B cell (primary cell): ENCODE measurements at places on chromosomes 1 and 21.

DNA sequence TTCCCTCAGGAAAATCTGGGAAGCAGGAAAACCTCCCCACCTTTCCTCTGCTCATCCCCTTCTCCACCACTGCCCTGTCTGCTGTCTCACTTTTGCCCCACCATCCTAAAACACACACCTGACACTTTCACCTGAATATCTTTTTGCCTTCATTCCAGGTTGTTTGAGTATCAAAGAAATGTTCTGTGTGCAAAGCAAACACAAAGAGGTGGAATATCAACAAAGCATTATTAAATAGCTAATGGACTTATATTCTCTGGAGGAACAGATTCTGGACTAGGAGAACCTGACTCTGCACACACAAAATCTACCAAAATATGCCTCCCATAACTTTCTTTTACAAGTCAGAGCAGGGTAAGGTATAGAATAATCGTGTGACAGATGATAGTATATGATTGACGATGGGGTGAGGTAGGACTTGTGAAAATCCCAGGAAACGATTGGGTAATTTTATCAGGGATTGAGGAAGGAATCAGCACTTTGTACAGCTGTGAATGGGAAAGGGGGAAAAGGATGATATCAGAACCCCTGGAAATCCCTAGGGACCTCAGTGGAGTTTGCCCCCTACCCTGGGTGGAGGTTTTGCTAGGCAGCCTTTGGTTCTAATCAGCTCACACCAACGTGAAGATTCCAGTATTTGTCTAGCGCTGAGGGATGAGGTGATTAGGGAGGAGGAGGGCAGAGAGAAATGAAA is 87.7 kb downstream of the PROX1 start:
- DNase-seq: no peak

DNA sequence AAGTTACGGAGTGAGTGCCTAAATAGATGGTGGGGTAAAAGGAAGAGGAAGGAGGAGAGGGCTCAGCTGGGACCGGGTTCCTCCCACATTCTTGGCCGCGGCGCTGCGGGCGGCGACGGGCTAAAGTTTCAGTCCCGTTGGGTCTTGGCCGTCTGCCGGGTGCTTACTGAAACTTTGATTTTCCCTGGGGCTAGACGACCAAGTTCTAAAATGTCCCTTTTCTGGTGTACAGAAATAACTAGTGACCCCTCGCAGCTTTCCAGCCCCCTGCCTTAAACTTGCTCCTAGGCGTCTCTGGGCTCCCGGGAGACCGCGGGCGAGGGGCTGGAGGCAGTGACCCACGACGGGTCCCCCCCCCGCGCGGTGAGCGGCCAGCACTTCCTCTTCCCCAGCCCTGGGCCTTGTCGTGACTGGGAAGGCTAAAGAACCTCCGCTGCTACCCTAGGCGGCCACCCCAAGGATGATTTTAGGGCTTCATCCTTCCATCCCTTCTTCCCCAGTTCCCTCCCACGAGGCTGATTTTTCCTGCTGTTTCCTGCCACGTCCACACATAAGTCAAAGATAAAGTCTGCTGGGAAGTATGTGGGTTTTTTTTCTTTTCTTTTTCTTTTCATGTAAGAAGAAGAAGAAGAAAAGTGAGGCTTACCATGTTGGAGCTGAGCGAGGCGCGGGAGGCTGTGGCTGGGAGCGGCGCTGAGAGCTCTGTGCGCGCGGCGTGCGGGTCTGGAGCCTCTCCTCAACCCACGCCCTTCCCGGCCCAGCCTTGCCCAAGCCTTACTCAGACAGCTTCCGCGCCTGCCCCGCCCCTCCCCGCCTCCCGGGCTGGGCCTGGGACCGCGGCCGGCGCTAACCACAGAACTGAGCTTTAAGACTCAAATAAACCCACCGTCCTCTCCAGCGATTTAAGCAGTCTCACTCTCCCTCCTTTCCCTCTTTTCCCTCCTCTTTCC is at the start of gene S100A11:
TSS of gene S100A11 (minus strand) at position 738 of the 950 bp plus-strand sequence. CDS start at position 649, 89 bp downstream.
- DNase-seq: peak; percentile 71

GRCh38 chr21:15592271-15592860 is 137.4 kb upstream of the USP25 start:
- peak; percentile 62 for DNase-seq

DNA sequence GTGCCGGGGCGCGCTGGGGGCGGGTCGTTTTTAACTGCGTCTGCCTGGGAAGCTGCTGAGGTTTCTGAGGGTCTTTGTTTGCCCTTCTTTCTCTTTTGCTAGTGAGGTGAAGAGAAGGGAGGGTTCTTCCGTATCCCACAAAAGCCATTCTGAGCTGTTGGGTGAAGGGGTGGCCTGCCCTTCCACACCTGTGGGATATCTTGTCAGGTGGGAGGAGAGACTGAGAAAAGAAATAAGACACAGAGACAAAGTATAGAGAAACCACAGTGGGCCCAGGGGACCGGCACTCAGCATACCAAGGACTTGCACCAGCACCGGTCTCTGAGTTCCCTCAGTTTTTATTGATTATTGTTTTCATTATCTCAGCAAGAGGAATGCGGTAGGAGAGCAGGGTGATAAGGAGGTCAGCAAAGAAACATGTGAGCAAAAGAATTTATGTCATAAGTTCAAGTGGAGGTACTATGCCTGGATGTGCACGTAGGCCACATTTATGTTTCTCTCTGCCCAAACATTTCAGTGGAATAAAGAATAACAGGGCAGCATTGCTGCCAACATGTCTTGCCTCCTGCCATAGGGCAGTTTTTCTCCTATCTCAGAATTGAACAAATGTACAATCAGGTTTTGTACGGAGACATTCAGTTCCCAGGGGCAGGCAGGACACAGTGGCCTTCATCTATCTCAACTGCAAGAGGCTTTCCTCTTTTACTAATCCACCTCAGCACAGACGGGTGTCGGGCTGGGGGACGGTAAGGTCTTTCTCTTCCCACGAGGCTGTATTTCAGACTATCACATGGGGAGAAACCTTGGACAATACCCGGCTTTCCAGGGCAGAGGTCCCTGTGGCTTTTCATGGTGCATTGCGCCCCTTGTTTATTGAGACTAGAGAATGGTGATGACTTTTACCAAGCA is 972 bp downstream of the PGBD2 start:
- DNase-seq: no peak

DNA sequence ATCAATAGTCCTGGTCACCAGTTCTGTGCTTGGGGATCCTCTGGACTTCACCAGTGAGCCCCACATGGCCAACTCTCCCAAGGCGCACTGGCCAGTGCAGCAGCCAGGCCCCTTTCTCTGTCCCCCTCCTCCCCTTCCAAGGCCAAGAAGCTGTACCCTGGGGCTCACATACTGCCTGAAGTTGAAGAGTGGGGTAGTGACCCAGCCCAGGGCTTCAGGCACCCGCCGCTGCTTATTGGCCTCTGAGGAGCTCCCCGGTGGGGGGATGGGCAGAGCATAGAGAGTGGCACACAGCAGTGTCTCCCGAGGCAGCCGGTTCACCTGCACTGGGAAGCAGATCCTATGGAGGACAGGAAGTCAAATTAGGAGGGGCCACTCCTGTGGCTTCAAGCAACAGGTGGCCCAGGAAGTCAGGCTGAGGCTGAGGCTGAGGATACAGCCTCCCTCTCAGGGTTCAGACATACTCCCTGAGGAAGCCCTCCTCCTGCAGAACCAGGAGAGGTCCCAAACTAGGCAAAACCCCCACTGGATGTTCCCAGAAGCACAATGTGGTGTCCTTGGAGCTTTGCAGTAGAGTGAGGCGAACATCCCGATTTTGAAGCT is 38.2 kb upstream of the PPP1R15B start:
- no peak for DNase-seq

DNA sequence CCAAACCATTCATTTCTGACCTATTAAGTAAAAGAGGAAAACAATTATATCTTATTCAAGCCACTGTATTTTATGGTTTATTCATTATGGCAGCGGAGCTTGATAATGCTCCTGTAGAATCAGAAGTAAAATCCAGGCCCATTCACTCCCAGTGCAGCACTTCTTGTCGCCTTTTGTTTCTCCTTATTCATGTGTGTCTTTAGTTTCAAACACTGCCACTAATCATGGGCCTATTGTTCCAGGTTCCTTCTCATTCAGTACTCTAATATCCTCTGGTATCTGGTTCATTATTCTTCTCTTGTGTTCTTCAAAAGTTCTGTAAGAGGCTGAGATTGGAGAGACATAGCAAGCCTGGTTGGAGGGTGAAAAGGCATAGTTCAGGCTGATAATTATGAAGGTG is 218.3 kb downstream of the LRRIQ3 start:
- no peak for DNase-seq

DNA sequence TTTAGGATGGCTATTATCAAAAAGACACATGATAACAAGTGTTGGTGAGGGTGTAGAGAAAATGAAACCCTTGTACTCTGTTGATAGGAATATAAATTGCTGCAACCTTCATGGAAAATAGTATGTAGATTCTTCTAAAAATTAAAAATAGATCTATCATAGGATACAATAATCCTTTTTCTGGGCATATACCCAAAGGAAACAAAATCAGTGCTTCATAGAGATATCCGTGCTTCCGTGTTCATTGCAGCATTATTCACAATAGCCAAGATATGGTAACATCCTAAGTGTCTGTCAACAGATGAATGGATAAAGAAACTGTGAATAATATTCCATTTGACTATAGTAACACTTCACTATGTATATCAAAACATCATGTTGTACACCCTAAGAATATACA is 106.7 kb downstream of the MIS18A start:
- DNase-seq: no peak

DNA sequence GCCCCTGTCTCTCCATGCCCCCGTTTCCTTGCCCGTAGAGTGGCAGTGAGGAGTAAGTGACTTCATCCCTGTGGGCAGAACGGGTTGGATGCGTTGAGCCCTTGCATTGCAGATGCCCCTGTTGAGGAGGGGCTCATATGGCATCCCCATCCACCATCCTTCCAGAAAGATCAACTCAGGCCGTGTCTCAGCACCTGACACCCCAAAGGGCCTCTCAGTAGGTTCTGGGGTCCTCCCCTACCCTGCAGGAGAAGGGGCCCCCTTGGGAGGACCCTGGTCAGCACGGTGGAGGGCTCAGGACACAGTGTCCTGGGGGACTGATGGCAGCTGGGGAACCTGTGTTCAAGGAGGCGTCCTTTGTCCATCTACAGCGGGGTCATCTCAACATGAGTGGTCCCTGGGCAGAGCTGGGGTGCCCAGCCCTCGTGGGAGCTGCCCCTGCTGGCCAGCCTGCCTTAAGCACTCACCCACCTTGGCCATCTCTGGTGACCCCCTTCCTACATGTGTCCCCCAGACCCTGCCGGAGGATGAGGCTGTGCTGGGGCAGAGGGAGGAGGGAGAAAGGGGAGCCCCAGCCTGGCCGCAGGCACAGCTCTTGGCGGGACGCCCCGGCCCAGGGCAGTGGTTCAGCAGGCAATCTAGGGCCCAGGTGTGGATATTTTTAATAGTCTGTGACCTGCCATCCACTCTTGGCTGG is 48.2 kb upstream of the ACTRT2 start:
- no peak for DNase-seq

DNA sequence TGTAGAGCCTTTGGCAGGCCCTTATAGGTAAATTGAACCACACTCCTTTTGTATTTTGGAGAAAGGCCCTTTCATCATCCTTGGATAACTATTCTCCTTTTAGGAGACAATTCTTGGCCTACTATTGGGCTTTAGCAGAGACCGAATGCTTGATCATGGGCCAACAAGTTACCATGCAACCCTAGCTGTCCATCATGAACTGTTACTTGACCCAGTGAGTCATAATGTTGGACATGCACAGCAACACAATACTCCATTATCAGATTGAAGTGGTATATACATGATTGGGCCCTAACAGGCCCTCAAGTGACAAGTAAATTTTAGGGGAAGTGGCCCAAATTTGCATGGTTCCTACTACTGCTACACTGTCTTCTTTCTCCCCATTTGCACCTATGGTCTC is 84.4 kb downstream of the CATSPERE start:
- DNase-seq: no peak

- DNase-seq: no peak
Observed at GRCh38 chr21:33817138-33817537, 98.5 kb downstream of the ATP5PO start.

DNA sequence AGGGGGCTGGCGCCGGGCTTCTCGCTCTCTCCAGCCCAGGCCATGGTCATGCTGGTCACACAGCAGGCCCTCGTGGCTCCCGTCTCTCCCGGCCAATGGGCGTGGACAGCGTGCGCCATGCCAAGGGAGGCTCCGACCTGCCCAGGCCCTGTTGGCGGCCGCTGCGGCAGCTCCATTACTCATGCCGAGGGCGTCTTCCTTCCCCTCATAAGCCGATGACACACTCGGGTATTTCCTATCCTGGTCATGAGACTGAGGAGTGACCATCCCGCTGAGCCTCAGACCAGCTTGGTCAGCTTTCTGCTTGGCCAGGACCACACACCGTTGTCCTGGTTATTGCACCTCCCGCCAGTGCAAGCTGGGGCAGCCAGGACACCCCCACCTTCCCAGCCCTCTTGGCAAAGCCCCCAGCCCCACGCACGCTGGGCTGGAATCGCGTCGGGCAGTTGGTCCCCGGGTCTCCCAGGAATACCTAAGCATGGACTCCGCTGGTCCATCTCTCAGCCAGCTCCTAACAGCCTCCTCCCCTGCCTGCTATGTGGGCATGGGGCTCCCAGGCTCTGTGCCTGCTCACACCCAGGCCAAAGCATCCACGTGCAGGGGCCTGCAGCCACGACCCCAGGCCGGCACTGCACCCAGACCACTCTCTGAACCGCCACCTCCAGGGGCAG is 49.8 kb downstream of the ARHGEF16 start:
- DNase-seq: no peak

GRCh38 chr1:55626326-55626725 is 411.2 kb upstream of the USP24 start:
- no peak for DNase-seq

DNA sequence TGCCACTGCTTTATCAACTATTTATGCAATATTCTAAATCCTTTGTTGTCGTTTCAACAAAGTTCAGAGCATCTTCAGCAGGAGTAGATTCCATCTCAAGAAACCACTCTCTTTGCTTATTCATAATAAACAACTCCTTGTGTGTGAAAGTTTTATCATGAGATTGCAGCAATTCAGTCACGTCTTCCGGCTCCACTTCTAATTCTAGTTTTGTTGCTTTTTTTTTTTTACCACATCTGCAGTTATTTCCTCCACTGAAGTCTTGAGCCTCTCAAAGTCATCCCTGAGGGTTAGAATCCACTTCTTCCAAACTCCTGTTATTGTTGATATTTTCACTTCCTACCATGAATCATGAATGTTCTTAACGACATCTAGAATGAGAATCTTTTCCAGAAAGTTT is 14.8 kb upstream of the ETS2 start:
- no peak for DNase-seq
